GM12892 (cell line): ENCODE measurements at places on chromosomes 1 and 21.

- no peak for DNase-seq
Observed at GRCh38 chr1:168691541-168691940, 37.5 kb downstream of the DPT start.

DNA sequence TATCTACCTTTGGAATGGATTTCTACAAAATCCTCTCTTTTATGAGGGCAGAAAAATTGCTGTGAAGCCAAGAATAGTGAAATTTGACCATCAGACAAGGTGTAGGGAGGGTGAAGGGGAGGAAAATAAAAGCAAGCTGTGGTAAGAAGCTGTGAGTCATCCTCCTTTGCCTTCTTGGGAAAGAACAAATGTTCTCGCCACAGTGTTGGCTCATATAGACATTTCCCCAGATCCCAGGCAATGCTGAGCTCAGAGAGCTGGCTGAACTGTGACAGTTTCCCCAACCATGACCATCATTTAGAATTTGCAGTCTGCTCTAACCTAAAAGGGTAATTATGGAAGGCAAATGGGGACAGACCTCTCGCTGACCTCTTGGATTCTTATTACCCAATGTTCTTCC is 235.4 kb downstream of the PBX1 start:
- DNase-seq, result no peak

GRCh38 chr1:247111700-247112478 is 7.7 kb upstream of the ZNF669 start:
- no peak for DNase-seq

GRCh38 chr1:193321242-193321840 is 134.9 kb upstream of the B3GALT2 start:
- no peak for DNase-seq

- no peak for DNase-seq
Observed at GRCh38 chr1:95133687-95134086, 16.5 kb downstream of the TLCD4 start.

- no peak for DNase-seq
Observed at GRCh38 chr1:7611421-7612010, 159.6 kb upstream of the VAMP3 start.

- no peak for DNase-seq
Observed at GRCh38 chr1:97254731-97255463, 533.3 kb downstream of the PTBP2 start.

GRCh38 chr1:209203533-209203895 is 380.0 kb upstream of the CAMK1G start:
- no peak for DNase-seq

GRCh38 chr1:46549697-46550681 is 1.5 kb downstream of the KNCN start:
- no peak for DNase-seq

DNA sequence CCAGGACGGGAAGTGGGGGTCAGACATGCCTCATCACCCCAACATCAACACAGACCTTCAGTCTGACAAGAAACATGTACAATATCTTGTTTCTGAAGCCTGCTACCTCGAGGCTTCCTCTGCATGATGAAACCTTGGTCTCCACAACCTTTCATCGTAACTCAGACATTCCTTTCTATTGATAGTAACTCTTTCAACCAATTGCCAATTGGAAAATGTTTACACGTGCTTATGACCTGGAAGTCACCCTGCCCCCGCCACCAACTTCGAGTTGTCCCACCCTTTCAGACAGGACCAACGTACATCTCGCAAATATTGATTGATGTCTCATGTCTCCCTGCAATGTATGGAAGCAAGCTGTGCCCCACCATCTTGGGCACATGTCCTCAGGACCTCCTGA is 159.5 kb downstream of the ETS2 start:
- no peak for DNase-seq

- no peak for DNase-seq
Observed at GRCh38 chr1:229156872-229157271, 114.0 kb upstream of the RAB4A start.

DNA sequence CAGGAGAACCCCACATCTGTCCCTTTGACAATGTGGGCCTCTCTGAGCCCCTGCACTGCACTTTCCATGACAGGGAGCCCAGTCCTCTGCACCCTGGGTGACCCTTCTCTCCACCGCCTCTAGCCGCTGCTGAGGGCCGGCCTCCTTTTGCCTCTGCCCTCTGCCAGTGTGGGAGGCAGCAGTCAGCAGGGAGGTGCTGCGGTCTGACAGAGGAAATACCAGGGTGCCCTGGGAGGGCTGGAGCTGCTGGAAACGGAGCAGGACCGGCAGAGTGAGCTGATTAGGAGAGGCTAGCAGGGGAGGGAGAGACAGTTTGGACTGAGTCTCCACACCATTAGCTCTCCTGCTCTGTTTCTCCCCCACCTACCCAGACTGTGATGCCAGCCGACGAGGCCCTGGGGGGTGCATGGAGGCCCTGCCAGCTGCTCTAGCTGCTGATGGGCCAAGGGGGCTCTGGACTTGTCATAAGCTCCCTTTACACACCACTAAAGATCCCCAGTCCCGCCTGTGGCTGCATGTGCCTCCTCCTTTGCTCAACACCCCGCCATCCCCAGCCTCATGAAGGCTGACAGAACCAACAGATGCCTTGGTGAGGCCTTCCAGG is 171.1 kb upstream of the KLHDC7A start:
- DNase-seq, result no peak

DNA sequence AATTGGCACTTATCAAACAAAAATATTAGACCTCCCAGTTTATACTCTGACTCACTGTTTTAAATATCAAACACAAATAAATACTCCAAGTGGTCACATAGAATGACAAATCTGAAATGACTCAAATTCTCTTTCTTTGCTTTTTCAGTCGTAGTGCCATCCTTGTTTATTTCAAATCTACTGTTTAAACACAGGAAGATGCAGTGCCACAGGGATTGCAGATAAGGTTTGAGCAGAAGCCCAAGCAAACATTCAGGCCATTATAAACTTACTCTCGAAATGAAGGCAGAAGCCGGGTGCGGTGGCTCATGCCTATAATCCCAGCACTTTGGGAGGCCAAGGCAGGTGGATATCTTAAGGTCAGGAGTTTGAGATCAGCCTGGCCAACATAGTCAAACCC is 255.4 kb upstream of the PLXNA2 start:
- no peak for DNase-seq
